ENCODE measurements at places on chromosomes 2 and 18.

DNA sequence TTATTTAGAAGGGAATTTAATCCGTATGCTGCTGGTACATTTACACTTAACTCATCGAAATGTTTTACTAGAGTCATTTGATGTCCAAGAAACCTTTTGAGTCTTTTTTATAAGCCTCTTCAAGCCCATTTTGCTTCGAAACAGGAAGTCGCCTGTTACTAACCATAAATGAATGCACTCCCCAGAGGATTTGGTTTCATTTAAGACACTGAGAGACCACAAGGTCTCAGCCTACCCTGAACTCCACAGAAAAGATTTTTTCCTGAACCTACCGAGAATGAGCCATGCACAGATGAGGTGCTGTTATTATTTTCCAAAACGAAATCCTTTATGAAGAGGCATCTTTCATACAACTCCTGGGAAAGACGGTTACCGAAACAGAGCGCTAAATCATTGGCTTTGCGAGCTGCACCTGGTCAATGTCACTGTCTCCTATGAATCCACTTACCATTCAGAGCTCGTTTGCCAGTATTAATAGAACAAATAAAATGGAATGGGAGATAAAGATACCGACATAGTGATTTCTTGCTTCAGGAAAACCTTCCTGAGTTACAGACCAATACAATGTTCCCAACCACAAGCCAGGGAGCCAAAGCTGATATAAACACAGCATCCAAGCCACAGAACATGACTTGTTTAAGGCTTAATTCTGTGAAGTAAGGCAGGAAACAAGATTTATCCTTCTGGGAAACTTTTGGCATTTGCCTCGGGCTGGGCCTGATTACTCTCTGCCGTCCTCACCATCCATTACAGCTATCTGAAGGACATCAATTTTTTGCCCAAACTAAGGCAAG is 382.1 kb downstream of the OSR1 start:
- no peak for DNase-seq

- no peak for DNase-seq
These were observed 316.0 kb downstream of the SOX11 start for GRCh38 chr2:6008186-6008585.

DNA sequence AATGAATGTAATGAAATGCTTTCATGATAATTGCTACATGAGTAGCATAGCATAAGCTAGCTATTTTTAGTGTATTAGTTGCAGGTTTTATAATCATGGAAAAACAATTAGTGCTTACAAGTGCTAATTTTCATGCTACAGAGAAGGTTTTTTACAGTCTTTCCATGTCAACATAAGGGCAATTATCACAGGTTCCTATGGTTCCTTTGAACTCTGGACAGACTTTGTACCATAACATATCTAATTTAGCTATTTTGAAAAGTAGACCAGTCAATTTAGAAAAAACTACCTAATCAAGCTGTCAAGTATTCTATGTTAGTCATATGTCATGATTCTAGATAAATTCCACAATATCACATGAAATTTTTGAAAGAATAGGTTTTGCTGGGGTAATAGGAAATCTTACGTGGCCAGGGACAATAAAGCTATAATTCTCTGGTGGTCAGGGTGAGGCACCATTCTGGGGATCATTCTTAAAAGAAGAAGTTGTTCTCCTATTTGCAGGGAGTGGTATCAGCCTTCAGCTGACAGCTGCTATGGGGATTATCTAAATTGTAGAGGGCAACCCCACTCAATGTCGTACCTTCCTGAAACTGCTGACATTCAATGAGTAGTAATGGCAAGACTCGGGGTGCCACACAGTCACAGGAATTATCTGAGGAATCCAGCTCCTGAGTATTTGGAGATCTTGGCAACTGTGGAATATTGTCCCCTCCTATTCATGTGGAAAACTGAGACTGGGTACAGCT is 724.0 kb upstream of the LINC00305 start:
- no peak for DNase-seq

DNA sequence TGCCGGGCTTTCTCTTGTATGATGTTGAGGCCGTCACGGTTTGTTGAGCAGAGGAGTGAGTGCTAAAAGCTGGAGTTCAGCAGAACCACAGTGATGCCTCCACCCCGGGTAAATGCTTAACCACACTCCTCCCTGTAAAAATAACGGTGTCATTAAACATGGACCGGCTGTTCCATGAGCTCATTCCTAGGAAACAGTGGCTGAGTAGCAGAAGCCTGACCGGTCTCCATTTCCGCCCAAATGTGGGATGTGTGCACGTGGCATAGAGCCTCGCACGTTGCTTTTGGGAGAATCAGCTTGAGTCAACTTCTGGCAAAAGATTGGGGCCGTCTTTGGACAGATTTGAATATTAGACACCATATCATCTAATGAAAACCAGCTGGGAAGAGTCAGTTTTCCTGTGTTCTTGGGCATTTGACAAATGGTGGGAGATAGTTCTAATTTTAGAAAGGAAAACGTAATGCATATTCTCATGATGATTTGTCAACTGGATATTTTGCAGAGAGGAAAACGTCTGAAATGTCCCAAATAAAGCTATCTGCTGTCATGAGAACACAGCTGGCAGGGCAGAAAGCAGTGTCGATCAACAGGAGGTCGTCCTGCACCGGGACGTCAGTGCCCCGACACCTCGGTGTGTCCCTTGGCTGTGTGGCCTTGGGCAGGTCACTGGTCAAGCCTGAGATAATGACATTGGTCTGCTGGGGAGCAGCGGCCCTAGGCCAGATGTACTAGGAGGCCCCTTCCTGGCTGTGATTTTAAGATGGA is 42.4 kb downstream of the LRRFIP1 start:
- peak; percentile 82 for DNase-seq

- DNase-seq, result no peak
These were observed 2.9 kb upstream of the GTF3C3 start for GRCh38 chr2:196802401-196802800.
